Adrenal gland (tissue), 19 donors: ENCODE measurements at places on chromosomes 12 and 14. TPM values are rescaled to one million over a fixed set of nuclear protein-coding genes. Genes with fewer than 3 reads are reported as not detected.

The TBC1D30 gene
- 3.7 TPM for polyA plus RNA-seq

DNA sequence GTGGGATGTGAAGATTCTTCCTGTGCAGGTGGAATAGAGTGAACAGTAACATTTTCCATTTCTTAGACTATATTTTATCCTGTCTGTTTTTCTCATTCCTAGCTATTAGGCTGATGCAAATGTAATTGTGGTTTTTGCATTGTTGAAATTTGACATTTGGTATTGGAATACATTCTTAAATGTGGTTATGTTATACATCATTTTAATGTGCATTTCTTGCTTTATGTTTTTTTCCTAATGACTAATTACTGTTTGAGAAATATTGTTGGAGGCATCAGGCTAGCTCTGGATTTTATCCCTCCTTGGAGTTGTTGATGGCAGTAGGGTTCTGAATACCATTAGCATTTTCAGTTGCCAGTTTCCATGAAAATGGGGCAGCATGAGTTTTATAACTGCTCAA lies 75.9 kb upstream of the GNG2 start:
- no peak for DNase-seq

- no peak for DNase-seq
These were observed 422.2 kb downstream of the NOVA1 start for GRCh38 chr14:26175658-26176057.

DNA sequence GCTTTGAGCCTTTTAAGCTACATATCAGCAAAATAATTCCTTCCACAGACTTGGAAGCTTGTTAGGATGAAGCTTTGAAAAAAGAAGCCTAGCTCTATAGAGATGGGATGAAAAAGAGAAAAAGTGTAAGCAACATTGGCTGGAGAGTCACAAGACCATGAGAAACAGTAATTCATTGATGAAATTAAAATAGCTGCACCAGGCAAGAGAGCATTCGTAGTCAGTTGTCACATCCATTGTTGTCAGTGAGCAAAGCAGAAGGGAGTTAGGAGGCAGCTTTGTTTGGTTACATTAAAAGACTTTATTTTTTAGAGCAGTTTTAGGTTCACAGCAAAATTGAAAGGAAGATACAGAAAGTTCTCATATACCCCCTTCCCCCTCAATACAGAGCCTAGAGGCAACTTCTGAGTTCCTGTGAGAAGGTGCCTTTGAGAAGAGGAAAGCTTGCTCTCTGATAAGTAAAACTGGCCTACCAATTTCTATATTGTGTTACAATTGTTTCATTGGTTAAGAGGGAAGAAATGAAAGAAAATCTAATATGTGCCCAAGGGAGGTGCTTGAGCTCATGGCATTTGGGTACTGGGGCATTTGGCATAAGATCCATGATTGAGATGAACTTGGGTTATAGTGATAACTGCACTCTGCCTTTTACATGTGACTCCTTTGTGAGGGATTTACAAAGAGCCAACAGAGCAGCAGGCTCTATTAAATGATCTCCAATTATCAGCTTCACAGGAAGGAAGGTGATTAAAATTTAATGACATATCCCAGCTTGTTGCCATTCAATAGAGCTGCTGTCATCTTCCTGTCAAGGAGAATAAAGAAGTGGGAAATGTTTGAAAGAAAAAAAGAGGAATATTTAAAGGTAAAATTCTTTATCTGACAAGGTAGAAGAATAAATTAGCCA lies 361.3 kb upstream of the TMTC1 start:
- DNase-seq = no peak

GRCh38 chr14:54369343-54369742 lies 27.5 kb upstream of the CDKN3 start:
- no peak for DNase-seq

DNA sequence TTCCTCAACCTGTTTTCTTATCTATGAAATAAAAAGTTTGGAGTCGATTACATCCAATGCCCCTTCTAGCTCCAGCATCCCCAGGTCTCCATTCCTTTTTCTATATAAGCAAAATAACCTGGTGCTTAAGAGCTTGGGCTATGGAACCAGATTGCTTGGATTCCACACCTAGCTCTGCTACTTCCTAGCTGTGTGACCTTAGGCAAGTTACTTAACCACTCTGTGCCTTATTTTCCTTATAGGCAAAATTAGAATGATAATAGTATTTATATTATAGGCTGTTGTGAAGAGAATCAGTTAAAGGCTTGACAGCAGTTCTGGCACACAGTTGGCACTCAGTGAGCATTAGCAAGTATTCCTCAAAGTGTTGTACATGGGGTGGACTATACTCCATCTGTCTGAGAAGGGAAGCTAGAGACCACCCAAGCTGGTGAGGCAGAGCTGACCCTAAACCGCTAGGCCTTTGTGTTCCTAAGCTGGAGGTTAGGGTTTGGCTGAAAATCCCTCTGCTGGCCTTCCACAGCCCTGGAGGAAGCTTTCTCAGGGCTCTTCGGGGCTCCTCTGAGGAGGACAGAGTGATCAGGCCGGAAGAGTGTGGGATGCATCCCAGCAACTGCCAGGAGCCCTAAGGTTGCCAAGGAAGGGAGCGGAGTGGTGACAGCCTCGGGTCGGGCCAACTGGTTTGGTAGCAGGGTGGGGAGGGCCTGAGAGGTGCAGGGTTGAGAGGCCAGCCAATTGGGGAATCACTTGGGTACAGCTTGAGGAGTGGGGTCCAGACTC lies 6.0 kb upstream of the KRT4 start:
- no peak for DNase-seq

GRCh38 chr12:121086781-121087295 lies 45.8 kb upstream of the P2RX7 start:
- DNase-seq = no peak

DNA sequence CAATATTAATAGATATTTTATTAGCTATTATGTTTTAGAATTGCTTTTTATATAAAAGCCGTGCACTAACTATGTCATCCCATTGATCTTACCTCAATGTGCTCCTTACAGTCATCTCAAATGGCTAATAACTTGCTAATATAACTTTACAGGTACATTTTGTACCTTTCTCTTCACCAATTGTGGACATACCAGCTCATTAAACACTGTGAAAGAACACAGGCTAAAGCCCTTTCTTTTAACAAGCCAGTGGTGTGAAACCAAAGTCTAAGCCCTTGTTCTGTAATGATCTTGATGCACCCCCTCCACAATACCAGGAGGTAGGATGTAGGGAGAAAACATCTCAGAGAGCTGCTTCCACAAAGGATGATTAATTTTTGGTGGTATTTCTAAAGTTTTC lies 675.3 kb upstream of the USP15 start:
- no peak for DNase-seq

GRCh38 chr12:75194250-75194649 lies 15.4 kb downstream of the KCNC2 start:
- DNase-seq = no peak

DNA sequence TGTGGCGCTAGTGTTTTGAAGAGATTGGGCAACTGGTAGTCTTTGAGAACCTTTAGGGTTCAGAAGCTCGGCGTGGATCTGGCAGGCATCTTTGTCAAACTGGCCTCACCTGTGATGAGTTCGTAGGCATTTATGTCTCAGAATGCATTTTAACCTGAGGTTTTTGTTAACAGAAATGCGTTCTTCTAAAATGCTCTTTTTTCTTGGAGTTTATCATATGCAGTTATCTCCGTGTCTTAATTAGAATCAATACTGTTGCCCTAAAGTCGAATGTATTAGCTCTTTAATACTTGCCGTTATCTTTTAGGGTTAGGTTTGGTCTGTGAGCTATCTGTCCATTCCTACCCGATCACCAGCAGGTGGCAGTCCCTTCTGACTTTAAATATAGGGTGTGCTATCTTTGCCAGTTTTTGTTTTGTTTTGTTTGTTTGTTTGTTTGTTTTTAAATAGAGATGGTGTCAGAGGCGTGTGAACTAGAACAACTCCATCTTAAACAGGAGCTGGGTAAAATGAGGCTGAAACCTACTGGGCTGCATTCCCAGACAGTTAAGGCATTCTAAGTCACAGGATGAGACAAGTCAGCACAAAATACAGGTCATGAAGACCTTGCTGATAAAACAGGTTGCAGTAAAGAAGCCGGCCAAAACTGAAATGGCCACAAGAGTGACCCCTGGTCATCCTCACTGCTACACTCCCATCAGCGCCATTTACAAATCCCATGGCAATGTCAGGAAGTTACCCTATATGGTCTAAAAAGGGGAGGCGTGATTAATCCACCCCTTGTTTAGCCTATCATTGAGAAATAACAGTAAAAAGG lies 1.4 kb downstream of the ATF1 start:
- peak; percentile 54 for DNase-seq

GRCh38 chr12:51905471-51906429 lies 1.6 kb upstream of the ACVRL1 start:
- DNase-seq = peak; percentile 80
